IgD-negative memory B cell (primary cell): ENCODE measurements at places on chromosomes 2 and 18. TPM values are rescaled to one million over a fixed set of nuclear protein-coding genes. Genes with fewer than 3 reads are reported as not detected.

The KLHL14 gene
- 22.5 TPM for polyA plus RNA-seq

The RFX8 gene
- polyA plus RNA-seq: not detected

The RSAD2 gene
- polyA plus RNA-seq: 3.3 TPM

The ANKRD30BL gene
- 0.64 TPM for polyA plus RNA-seq

The CCDC85A gene
- 0.15 TPM for polyA plus RNA-seq

The ATG4B gene
- polyA plus RNA-seq: 59.3 TPM

The NLRC4 gene
- polyA plus RNA-seq: 1.6 TPM

The ELOA2 gene
- polyA plus RNA-seq: not detected

The TMEFF2 gene
- polyA plus RNA-seq: not detected

The XDH gene
- not detected for polyA plus RNA-seq

The MTLN gene
- 112 TPM for polyA plus RNA-seq

The LRRTM1 gene
- not detected for polyA plus RNA-seq

The ASNSD1 gene
- polyA plus RNA-seq: 43.5 TPM

The PROKR1 gene
- polyA plus RNA-seq: not detected

The SCYGR4 gene
- polyA plus RNA-seq: not detected

The WDR43 gene
- polyA plus RNA-seq: 38.0 TPM

The LGALSL gene
- polyA plus RNA-seq: 0.45 TPM

The SMC6 gene
- 43.8 TPM for polyA plus RNA-seq

The CRYGC gene
- not detected for polyA plus RNA-seq

The NOSTRIN gene
- polyA plus RNA-seq: not detected

The SKA1 gene
- polyA plus RNA-seq: 0.90 TPM

The CCDC141 gene
- 15.4 TPM for polyA plus RNA-seq

The ASXL2 gene
- 8.4 TPM for polyA plus RNA-seq

The STARD6 gene
- polyA plus RNA-seq: not detected

The NDC80 gene
- polyA plus RNA-seq: 2.5 TPM

The CCBE1 gene
- not detected for polyA plus RNA-seq

The SCN2A gene
- polyA plus RNA-seq: 0.06 TPM

The IL37 gene
- not detected for polyA plus RNA-seq

The SERPINB7 gene
- polyA plus RNA-seq: not detected

The CRYGD gene
- polyA plus RNA-seq: not detected

The CYS1 gene
- not detected for polyA plus RNA-seq

The PARD3B gene
- polyA plus RNA-seq: 0.04 TPM

The UGT1A3 gene
- not detected for polyA plus RNA-seq

The KRCC1 gene
- polyA plus RNA-seq: 38.0 TPM

The SLC5A7 gene
- polyA plus RNA-seq: not detected

The CXCR1 gene
- 0.35 TPM for polyA plus RNA-seq

The ITM2C gene
- 162 TPM for polyA plus RNA-seq

The VWC2L gene
- polyA plus RNA-seq: not detected

The PPM1B gene
- polyA plus RNA-seq: 40.7 TPM

The ACVR2A gene
- 0.59 TPM for polyA plus RNA-seq

The NXPH2 gene
- not detected for polyA plus RNA-seq

The LRP1B gene
- polyA plus RNA-seq: not detected

The EGR4 gene
- polyA plus RNA-seq: 0.26 TPM

The INHBB gene
- not detected for polyA plus RNA-seq

The MEX3C gene
- polyA plus RNA-seq: 4.8 TPM

The MAP2 gene
- 3.4 TPM for polyA plus RNA-seq

The ZNF385B gene
- polyA plus RNA-seq: not detected

The ALKAL2 gene
- 3.5 TPM for polyA plus RNA-seq

The CDK15 gene
- not detected for polyA plus RNA-seq

The KCNK3 gene
- not detected for polyA plus RNA-seq

The TOGARAM2 gene
- polyA plus RNA-seq: 0.28 TPM

The THSD7B gene
- not detected for polyA plus RNA-seq

The KHK gene
- 6.5 TPM for polyA plus RNA-seq

The PER2 gene
- polyA plus RNA-seq: 9.4 TPM

The GAL3ST2 gene
- not detected for polyA plus RNA-seq
